Adrenal gland (tissue), 19 donors: ENCODE measurements at places on chromosomes 1 and 21. TPM values are rescaled to one million over a fixed set of nuclear protein-coding genes. Genes with fewer than 3 reads are reported as not detected.

Gene KRTAP7-1
- total RNA-seq = not detected

Gene NGF
- total RNA-seq = 1.7 TPM

Gene FCRL6
- total RNA-seq = 0.28 TPM

Gene OLFML3
- 59.0 TPM for total RNA-seq

Gene APOBEC4
- not detected for total RNA-seq

Gene XPR1
- 22.2 TPM for total RNA-seq

Gene SYT6
- not detected for total RNA-seq

DNA sequence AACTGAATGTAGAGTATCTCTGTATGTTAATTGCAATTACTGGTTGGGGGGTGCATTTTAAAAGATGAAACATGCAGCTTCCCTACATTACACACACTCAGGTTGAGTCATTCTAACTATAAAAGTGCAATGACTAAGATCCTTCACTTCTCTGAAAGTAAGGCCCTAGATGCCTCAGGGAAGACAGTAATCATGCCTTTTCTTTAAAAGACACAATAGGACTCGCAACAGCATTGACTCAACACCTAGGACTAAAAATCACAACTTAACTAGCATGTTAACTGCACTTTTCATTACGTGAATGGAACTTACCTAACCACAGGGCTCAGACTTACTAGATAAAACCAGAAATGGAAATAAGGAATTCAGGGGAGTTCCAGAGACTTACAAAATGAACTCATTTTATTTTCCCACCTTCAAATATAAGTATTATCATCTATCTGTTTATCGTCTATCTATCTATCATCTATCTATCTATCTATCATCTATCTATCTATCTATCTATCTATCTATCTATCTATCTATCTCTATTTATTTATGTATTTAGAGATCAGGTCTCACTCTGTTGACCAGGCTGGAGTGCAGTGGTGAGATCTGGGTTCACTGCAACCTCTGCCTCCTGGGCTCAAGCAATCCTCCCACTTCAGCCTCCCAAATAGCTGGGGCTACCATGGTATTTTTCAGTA, 47.8 kb downstream of the CHML start:
- DNase-seq = no peak
- no peak overlapping the region for H3K27ac ChIP-seq
- peaks cover 11% of the 10 kb centered on the region for H3K4me1 ChIP-seq
- no peak overlapping the region for H3K4me3 ChIP-seq

- H3K27me3 ChIP-seq = peaks cover 13% of the 10 kb centered on the region
- peaks cover 23% of the 10 kb centered on the region for H3K4me1 ChIP-seq
- no peak overlapping the region for H3K27ac ChIP-seq
- H3K36me3 ChIP-seq = no peaks in the 10 kb centered on the region
- no peak for DNase-seq
- H3K4me3 ChIP-seq = no peak overlapping the region
Measured at GRCh38 chr21:44933199-44933917, 6.5 kb upstream of the SLX9 start.

DNA sequence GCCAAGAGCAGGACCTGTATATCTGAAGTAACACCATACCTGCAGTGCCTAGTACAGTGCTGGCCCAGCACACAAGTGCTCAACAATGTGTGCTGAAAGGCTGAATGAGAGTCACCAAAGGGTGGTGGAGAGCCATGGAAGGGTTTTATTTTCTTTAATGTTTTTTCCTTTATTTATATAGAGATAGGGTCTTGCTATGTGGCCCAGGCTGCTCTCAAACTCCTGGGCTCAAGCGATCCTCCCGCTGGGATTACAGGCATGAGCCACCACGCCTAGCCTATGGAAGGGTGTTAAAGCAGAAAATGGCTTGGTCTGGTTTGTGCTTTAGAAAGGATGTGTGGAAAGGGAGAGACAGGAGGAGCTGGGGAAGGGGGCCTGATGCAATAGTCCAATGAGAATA, 13.3 kb upstream of the TTC39A start:
- peaks cover 4% of the 10 kb centered on the region for H3K4me1 ChIP-seq
- H3K27me3 ChIP-seq = no peaks in the 10 kb centered on the region
- H3K36me3 ChIP-seq = no peaks in the 10 kb centered on the region
- H3K4me3 ChIP-seq = no peak overlapping the region

DNA sequence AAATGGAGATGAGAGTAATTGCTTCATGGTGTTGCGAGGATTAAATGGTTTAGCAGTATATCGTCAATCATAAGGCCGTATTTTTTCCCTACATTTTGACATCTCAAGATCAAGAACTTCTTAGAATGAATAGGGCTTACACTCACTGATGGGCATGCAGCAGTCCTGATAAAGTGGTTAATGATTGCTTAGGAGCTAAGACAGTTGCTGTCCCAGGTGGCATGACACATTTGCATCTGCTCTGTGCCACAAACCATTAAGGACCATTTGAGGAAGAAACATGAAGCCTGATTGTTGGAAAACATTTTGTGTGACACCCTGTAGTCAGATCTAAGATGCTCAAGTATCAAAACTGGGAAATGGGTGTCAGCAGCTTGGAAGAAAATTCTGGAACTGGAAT, 81.0 kb upstream of the SGIP1 start:
- H3K27ac ChIP-seq = no peak overlapping the region
- H3K4me1 ChIP-seq = no peaks in the 10 kb centered on the region
- H3K36me3 ChIP-seq = no peaks in the 10 kb centered on the region
- no peak overlapping the region for H3K4me3 ChIP-seq
- DNase-seq = no peak

DNA sequence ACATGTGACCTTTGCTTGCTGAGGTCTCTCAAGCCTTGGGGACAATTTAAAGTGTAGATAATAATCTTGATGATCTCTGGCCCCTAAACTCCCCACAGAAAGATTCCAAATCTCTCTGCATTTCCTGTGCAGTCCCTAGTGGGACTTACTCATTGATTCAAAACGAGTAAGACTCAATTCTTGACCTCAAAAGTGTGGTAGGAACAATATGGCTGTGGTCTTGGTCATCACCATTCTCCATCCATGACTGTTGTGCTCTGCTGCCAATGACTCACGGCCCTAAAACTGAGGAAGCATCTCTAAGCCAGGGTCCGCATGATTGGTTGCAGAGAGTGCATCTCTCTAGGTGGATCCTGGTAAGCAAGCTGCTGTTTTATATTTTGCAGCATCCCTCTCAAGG, 268.0 kb downstream of the PTGER3 start:
- H3K4me1 ChIP-seq = no peaks in the 10 kb centered on the region
- no peak overlapping the region for H3K27ac ChIP-seq
- H3K27me3 ChIP-seq = no peaks in the 10 kb centered on the region
- no peak overlapping the region for H3K4me3 ChIP-seq
- DNase-seq = no peak
- no peaks in the 10 kb centered on the region for H3K36me3 ChIP-seq

DNA sequence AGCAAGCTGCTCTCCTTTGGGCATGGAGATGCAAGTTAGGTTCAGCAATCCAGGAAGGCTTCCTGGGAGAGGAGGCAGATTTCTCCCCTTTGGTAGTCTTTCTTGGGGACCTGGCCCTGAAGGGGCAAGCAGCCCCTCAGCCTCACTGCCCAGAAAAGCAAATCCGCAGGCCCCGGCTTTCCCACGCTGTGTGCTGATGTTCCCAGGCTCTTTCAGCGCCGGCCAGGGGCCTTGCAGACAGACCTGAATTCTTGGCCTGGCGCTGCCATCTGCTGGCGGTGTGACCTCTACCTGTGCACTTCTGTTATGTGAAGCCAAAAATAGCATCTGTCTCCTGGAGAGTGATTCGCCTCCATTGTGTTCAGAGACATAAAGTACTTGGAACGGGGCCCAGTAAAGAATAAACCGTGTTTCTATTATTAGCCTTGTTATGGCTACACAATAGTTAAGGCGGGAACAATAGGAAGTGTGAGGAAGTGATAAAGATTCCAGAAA, 64.8 kb downstream of the ALPL start:
- no peaks in the 10 kb centered on the region for H3K36me3 ChIP-seq
- peak; percentile 78 for DNase-seq
- H3K4me3 ChIP-seq = no peak overlapping the region
- no peaks in the 10 kb centered on the region for H3K4me1 ChIP-seq
